ENCODE measurements at places on chromosomes 12 and 14.
A peak's percentile ranks its signal among the peaks of the same experiment; 100 is the strongest.

- DNase-seq = peak; percentile 5
Measured at GRCh38 chr12:71250166-71250565, 92.4 kb upstream of the TSPAN8 start.

GRCh38 chr14:39626589-39627576 is 194.7 kb upstream of the FBXO33 start:
- no peak for DNase-seq

- peak; percentile 14 for DNase-seq
Measured at GRCh38 chr12:41188058-41188840, at the start of gene PDZRN4. PDZRN4 (plus strand) TSS chr12:41188320.

- DNase-seq = no peak
Measured at GRCh38 chr12:118536306-118536906, 160.1 kb downstream of the SUDS3 start.

- DNase-seq = no peak
Measured at GRCh38 chr14:91723501-91723900, 8.4 kb downstream of the CATSPERB start.

GRCh38 chr14:104405360-104406226 is 174.0 kb upstream of the C14orf180 start:
- DNase-seq = no peak

GRCh38 chr12:56803750-56804149 is 40.6 kb downstream of the HSD17B6 start:
- no peak for DNase-seq

DNA sequence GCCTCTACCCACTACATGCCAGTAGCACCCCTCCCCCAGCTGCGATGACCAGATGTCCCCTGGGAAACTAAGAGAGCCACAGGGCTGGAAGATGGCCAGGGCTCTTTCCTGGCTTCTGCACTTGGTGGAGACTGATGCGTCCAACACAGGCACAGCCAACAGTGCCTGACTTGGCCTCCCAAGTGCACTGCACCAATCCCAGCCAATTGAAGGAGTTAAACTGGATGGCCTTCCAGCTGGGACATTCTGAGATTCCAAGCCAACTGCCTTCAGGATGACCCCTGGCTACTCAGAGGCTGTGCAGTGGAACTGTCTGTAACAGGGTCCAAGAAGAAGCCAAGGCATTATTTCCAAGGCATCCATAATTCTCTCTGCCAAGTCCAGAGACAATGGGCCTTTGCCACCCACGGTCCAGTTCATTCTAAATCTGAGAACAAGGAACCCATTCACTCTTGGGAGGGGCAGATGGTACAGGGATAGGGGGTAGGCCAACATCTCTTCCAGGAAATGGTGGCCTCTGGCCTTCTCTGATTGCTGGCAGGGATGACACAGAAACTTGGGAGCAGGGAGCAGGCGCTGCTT is 35.2 kb downstream of the PRIMA1 start:
- no peak for DNase-seq

- DNase-seq = no peak
Measured at GRCh38 chr12:116513944-116514343, 45.2 kb upstream of the MAP1LC3B2 start.

DNA sequence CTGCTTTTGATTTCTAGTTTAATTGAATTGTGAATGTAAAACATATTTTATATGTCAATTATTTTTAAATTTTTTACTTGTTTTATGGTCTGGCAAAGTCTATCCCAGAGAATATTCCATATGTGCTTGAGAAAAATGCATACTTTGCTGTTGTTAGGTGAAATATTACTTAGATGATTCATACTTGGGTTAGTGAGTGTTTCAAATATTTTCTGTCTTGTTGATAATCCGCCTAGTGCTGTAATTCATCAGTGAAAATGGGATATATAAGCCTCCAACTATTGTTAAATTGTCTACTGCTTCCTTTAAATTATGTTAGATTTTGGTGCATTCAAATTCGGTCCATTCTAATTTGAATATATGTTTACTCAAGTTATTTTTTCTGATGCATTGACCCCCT is 395.5 kb downstream of the LRFN5 start:
- DNase-seq = peak; percentile 2

DNA sequence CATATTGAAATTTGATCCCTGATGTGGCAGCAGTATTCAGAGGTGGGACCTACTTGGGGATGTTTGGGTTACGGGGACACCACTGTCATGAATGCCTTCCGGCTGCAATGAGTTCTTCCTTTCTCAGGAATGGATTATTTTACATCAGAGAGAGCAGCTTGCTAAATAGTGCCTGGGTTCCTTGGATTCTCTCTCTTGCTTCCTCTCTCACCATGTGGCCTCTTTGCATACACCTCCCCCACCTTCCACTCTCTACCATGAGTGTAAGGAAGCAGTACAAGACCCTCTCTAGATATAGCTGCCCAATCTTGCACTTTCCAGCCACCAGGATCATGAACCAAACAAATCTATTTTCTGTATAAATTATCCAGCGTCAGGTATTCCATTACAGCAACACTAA is 15.4 kb upstream of the SCAF11 start:
- DNase-seq = no peak
